ENCODE measurements at places on chromosomes 12 and 14.

DNA sequence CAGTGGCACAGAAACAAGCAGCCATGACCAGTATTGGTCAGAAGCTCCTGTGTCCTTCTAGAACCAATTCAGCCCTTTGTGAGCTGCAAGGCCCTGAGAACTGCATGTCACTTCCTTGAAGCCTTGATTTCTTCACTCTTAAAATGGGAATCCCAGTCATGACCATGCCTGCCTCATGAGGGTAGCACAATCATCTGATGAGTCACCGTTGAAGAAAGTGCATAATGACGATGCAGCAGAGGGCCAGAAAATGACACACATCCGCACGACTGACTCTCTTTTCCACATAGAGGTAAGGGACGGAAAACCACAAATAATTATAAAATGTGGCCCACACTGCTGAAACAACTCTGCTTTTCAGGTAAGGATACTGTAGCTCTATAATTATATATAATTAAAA, 777.4 kb downstream of the BCL11B start:
- DNase-seq = no peak

GRCh38 chr12:120941412-120941811, 36.9 kb upstream of the HNF1A start:
- DNase-seq = no peak

- no peak for DNase-seq
Observed at GRCh38 chr12:72453550-72453949, 181.4 kb downstream of the TRHDE start.

DNA sequence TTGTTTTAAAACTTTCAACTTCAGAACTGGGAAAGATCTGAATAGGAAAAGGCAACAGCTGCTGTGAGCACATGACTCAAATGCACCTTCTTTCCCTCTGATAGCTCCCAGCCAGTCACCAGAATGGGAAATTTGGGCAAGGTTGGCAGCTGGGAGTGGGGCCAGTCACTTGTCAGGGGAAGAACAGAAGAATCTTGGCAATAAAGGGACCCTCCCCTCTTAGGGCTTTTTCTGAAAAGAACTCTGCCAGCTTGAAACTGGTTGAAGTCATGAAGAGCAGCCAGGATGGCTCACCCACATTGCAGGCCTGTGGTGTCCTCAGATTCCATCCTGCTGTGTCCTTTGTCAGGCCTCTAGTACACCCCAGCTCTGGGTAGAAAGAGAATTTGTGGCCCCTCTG, 10.3 kb upstream of the RIC8B start:
- no peak for DNase-seq

- DNase-seq = no peak
Observed at GRCh38 chr12:93163260-93164036, 214.3 kb upstream of the NUDT4 start.

DNA sequence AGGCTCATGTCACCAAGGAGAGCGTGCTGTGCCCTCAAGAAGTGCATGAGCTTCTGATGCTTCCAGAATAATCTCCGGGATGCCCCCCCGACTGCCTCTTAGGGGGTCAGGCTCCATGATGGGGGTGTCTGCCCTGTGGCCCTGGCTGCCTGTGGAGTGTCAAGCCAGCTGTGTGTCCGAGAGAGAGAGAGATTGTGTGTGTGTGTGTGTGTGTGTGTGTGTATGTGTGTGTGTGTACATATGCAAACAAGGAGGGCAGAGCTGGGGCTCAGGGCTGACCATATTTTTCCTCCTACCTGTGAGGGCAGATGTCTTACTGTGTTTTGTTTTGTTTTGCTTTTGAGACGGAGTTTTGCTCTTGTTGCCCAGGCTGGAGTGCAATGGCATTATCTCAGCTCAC, 5.6 kb upstream of the ALDH2 start:
- DNase-seq = no peak

GRCh38 chr14:25622763-25623162, 572.8 kb upstream of the STXBP6 start:
- no peak for DNase-seq

GRCh38 chr12:123907726-123908476, 64.7 kb downstream of the CCDC92 start:
- DNase-seq = no peak

DNA sequence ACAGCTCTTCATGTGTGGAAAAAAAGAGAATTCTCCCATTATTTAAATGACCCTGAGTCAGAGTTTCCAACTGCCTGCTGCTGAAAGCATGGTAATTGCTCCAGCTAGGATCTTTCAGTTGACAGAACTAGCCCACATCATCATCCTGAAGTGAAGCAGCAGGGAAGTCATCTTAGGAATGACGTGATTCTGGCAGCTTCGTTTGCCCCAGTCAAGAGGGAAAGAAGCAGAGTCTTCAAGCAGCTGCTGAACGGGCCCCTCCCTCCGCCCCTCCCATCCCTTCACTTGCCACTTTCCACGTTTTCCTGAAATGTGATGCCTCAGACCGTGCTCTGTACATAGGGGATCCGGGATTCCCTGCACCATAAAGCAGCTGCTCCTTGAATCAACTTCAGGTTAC, 455.0 kb upstream of the TMEM132C start:
- DNase-seq = no peak

- DNase-seq = no peak
Observed at GRCh38 chr14:24070285-24071143, 848 bp upstream of the CPNE6 start.

DNA sequence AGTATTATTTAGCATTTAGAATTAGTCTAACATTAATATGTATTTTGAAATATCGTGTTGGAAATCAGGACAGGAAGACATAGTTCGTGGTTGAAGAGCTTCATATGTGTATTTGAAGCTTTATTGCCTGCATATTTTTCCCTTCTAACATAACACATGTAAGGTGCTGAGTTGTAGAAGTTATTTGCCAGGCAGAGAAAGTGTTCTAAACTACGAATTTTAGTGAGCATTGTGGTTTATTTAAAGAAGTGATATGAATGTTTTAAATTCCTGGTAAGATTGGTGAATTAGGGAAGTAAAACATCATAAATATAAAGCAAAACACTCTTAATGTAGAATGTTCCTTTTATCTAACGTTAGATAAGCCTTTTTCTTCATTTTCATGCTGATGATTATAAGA, 2.5 kb downstream of the RASSF3 start:
- DNase-seq = no peak

GRCh38 chr14:103613517-103613916, 15.5 kb upstream of the KLC1 start:
- DNase-seq = no peak

DNA sequence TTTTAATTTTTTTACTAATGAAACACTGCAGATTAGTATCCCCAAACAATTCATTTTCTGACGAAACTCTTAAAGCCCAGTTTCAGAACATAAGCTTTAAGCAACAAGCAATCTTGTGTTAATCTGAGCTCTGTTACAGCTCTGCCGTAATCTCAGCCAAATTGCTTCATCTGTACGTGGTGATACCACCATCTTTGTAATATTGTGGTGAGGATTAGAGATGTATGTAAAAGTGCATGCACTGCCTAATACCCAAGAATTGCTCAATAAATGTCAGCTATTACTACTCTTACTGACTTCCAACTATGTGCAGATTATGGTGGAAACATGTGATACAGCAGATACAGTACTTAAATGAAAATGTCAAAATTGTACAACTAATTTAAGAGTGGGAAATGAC, 1.8 kb downstream of the AKAP5 start:
- DNase-seq = no peak

- no peak for DNase-seq
Observed at GRCh38 chr14:30751646-30752416, 122.5 kb upstream of the COCH start.

DNA sequence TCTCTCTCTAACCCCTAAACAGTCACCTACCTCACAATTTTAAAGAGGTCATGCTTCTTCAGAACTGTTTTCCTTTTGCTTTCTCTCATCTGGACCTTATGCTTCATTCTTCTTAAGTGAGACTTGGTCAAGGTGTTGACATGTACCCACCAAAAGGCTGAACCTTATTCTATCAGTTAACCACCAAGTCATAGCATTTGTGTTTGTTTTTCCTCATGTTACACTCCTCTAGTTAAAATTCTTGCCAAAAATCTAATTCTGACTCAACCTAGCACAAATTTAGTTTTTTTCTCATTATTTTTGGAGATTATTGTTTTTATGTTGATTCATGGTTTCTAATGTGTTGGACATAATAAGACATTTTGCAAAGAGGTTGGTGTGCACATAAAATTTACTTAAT, 578.6 kb downstream of the SLC16A7 start:
- no peak for DNase-seq

DNA sequence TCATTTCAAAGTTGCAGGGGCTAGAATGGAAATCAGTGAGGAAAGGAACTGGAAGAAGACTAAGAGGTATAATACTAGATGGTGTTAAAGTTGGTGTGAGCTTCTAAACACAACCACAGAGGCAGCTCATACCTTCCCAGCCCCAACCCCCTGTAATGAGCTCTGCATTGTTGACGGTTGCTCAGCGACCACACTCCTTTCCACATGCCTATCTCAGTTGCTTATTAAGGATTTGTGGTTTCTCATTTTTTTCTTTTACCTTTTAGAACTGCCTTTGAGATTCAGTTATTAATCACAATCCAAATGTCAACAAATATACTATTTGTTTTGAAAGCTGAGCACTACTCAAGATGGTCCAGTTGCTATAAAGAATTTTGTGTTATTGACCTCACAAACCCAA, 62.1 kb upstream of the KIF21A start:
- no peak for DNase-seq

GRCh38 chr12:113297214-113297587, 37.7 kb downstream of the SLC8B1 start:
- no peak for DNase-seq

DNA sequence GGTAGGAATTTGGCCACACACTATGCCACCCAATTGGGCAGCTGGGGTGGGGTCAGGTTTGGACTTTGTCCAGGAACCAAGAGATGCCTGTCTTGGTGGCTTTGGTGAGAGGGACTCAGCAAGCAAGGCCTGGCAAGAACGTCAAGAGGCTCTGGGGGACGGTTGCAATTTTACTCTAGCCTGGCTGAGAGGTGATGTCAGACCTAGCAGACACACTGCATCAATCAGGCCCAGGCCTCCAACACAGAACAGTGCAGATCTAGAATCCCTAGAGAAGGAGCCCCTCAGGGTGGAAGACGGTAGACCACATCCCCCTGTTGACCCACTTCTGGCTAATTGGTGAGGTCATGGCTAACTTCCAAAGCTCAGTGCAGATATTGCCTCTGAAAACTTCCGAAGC, 1.6 kb upstream of the UNC119B start:
- no peak for DNase-seq

DNA sequence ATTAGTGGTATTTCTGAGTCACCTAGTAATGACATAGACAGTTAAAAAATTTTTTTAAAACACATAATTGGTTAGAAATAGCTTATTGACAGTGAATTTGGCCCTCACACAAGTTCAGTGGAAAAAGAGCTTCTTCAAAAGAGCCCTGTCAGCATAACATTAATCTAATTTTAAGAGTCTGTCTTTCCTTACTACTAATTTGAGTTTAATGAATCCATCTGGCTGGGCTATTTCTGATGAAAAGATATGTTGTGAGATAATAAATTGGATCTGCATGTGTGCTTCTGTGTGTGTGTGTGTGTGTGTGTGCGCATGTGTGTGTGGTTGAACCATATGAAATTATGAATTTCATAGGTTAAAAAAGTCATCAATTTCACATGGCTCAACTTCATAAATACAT, 1045.2 kb downstream of the FLRT2 start:
- DNase-seq = no peak

DNA sequence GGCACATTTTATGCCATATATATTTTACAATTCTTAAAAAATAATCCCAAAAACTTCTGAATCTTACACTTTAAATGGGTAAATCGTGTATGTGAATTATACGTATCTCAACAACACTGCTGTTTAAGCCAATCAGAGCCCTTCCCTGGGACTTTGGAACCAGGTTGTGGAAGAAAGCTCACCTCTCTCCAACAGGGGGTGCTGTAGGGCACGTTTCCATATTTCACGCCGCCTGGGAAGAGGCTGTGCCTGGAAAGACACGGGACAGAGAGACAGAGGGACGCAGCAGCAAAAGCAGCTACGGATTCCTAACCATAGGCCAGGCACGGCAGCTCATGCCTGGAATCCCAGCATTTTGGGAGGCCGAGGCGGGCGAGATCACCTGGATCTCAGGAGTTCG, 29.4 kb upstream of the FBRSL1 start:
- DNase-seq = no peak

- peak; percentile 33 for DNase-seq
Observed at GRCh38 chr12:49548822-49549648, 10.2 kb downstream of the KCNH3 start.

GRCh38 chr14:38743966-38744584, 359.0 kb downstream of the SEC23A start:
- no peak for DNase-seq

GRCh38 chr12:12872934-12873275, 18.5 kb upstream of the GPRC5A start:
- DNase-seq = no peak

DNA sequence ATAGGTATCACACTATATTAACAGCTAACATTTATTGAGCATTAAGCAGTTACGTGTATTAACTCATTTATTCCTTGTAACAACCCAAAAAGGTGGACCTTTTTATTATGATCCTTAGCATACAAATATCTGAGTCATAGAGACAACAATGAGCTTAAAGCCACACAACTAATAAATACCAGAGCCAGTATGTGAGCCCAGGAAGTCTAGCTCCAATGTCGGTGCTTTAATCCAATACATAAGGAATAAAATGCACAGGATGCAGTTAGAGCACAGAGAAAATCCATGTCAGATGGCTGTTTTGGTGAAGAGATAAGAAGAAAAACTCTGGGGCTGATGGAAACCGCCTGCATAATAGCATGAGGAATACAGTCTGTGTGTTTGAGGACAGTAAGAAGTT, 888.6 kb downstream of the TMTC2 start:
- no peak for DNase-seq

DNA sequence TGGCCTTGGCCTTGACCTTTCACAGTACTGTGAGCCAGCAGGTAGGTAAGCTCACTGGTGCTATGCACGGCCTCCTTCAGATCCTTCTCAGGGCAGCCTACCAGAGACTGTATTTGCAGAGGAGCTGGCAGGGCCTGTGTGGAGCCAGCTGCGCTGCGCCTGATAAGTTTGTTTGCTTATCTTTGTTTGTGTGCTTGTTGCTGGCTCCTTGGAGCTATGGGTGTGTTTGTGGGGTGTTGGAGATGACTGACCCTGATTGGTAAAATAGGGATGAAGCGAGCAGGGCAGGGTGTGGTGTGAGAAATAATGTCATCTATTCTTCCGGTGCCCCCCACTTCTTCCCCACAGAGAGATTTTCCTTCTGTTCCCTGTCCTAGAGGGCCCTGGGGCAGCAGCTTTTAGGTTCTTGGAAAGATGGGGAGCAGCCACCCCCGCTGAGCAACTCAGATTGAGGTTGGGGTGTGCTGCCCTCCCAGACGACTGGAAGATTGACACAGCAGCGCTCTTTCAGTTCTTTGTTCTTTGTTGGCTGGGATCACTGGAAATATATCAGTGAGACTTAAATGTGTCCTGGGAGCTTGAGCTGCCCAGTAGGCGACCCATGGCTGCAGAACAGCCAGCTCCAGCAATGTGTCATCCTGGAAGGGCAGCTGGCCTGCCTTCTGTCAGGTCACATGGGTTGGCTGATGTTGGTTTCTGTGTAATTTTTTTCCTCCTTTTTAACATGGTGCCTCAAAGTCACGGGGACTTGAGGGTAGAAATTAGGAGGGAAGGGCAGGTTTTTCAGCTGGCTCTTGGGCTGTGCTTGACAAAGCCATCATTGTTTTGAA, 19.6 kb downstream of the MLXIP start:
- peak; percentile 26 for DNase-seq

GRCh38 chr12:92539110-92539749, 163.6 kb upstream of the PLEKHG7 start:
- DNase-seq = no peak

- no peak for DNase-seq
Observed at GRCh38 chr12:93025145-93026103, 96.3 kb upstream of the EEA1 start.
